ENCODE measurements at places on chromosomes 3 and 15.

GRCh38 chr15:41932101-41932500 is 38.2 kb upstream of the SPTBN5 start:
- DNase-seq = no peak

DNA sequence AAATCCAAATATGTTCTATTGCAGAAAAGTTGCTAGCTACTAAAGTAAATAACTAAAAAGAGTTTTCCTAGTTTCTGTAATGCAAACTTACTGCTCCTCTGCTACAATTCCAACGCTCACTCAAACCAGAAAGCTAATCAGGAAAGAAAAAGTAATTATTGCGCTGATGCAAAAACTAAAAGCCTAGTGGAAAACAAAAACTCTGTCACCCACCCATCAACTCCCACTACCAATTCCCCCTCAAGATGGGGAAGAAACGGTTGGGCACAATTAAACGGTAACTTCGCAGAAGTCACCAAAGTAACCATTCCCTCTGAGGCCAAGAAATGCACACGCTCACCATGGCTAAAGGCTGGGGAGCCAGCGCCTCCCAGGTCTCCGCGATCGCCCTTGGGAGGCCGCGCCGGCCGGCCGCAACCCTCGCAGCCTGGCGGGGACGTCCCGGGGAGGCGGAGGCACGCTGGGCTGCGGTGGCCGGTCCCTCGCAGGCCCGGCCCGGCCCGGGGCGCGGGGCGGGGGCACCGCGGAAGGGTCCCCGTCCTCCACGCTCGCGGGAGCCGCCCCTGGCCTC is 684 bp downstream of the SLTM start:
- no peak for DNase-seq

GRCh38 chr3:148642616-148643015 is 55.1 kb upstream of the AGTR1 start:
- no peak for DNase-seq

DNA sequence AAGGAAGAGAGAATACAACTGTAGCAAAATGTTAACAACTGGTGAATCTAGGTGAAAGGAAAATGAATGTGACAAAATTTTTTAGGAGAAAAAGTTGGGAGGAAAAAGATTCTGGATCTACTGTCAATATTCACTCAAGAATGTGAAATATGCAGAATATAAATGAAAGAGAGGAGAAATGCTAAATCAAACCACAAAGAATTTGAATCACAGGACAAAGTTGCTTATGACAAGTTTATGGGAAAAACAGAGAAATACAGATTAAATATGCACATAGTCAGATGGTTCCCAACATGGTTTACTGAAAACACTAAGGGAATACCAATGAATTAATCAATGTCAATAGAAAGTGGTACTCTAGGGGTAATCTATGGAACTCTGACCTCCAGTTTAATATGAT is 27.6 kb downstream of the C3orf33 start:
- no peak for DNase-seq

- DNase-seq = no peak
These were observed 630 bp downstream of the KIF15 start for GRCh38 chr3:44762170-44762677.

GRCh38 chr15:94400526-94401298 is 169.4 kb downstream of the MCTP2 start:
- DNase-seq = no peak

DNA sequence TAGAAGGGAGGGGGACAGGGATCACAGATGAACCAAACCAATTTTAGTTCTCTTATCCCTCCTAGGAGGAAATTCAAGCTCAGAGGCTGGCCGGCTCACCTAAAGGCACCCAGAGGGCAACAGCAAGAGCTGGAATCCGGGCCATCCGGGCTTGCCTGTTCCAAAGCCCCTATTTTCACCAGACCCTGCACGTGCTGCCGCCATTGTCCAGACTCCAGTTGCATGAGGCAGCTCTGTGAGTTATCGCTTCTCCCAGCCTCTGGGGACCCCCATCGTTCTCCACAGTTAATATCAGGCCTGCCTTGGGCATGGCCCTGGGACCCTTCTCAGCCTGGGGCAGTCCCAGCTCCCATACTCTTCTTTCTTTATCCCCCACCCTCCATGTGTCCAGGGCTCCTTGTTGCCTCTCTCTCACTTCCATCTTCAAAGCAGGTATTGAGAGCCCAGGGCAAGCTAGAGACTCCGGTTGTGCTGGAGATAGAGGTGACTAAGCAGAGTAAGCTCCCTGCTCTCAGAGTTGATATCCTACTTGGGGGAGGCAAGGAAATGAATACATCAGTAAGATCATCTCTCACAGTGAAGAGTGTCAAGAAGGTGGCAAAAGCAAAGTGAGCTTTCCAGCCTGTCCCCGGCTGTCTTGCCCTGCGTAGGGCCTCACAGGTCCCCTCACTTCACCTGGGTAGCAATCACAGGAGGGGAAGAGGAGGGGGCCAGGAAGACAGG is 322.8 kb downstream of the UACA start:
- no peak for DNase-seq

DNA sequence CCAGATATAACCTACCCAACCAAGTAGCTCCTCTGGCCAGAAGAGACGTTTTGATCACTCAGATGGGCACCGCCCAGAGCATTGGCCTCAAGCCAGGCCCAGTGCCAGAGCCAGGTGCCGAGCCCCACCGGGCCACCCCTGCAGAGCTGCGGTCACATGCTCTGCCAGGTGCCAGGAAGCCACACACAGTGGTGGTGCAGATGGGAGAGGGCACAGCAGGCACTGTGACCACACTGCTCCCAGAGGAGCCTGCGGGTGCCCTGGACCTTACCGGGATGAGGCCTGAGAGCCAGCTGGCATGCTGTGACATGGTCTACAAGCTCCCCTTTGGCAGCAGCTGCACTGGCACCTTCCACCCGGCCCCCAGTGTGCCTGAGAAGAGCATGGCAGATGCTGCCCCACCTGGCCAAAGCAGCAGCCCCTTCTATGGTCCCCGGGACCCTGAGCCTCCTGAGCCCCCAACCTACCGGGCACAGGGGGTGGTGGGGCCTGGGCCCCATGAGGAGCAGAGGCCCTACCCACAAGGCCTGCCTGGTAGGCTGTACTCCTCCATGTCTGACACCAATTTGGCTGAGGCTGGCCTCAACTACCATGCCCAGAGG is 19.1 kb upstream of the APEH start:
- DNase-seq = no peak

DNA sequence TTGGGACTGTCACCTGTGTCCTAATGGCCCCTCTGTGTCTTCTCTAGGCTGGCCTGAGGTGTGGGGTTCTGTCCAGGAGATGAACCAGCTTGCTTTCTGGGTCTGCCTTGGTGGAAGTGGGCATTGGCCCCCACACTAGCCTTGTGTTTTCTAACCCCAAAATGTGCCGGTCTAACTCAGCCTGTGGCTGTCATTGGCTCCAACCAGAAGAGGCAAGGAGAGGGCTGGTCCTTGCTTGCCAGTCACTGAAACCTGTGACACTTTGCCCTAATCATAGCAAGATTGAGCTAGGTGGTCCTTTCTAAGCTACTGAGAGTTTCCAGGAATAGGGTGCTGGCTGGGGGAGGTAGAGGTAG is 2.2 kb downstream of the C15orf39 start:
- DNase-seq = no peak

- no peak for DNase-seq
These were observed 196.8 kb downstream of the STT3B start for GRCh38 chr3:31729573-31729972.

GRCh38 chr3:138065949-138066348 is 49.5 kb downstream of the DZIP1L start:
- DNase-seq = no peak

DNA sequence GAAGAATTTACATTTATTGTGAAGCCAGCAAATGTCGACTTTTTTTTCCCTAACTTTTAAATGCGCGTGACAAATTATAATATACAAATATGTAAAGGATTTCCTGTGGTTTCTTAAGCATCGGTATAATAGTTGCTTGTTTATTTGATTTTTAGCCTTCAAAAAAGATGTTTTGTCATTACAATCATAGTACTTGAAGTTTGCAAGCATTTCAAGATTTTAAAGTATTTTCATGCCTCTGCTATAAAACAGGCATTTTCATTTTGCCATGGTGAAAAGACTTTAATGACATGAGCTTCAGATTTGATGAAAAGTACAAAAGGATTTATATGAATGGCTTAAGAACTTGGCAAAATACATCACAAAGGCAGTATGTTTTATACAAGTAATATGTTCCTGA is 9.4 kb upstream of the P2RY12 start:
- no peak for DNase-seq
